ENCODE measurements at places on chromosomes 1 and 21. TPM values are rescaled to one million over a fixed set of nuclear protein-coding genes. Genes with fewer than 3 reads are reported as not detected.

DNA sequence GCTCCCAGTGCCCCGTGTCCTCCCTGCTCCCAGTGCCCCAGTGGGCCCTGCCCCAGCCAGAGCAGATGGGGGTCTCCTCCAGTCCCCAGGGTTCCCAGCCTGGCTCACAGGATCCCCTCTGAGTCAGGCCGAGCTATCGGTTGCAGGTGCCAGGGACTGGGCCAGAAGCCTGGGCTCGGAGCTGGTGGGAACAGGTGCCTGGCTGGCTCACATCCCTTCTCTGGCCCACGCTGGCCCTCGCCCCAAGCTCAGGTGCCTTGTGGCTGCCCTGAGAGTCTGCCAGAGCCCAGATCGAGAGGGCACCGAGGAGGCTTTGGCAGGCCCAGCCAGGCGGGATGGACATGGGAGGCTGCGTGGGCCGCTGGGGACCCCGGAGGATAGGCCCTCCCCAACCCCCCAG is 18.9 kb downstream of the PLCH2 start:
- H3K27me3 ChIP-seq, result no peaks in the 10 kb centered on the region
- DNase-seq, result no peak
- no peaks in the 10 kb centered on the region for H3K36me3 ChIP-seq
- no peak overlapping the region for H3K27ac ChIP-seq

GRCh38 chr1:204617256-204618147 is 68.0 kb downstream of the LRRN2 start:
- H3K4me3 ChIP-seq, result no peak overlapping the region
- H3K27ac ChIP-seq, result no peak overlapping the region
- no peaks in the 10 kb centered on the region for H3K4me1 ChIP-seq
- H3K36me3 ChIP-seq, result no peaks in the 10 kb centered on the region
- DNase-seq, result no peak

- peaks cover 5% of the 10 kb centered on the region for H3K36me3 ChIP-seq
- H3K27ac ChIP-seq, result no peak overlapping the region
- H3K27me3 ChIP-seq, result no peaks in the 10 kb centered on the region
- peaks cover 35% of the 10 kb centered on the region for H3K4me1 ChIP-seq
- no peak for DNase-seq
- H3K4me3 ChIP-seq, result no peak overlapping the region
Measured at GRCh38 chr1:158147401-158147800, 33.3 kb upstream of the CD1D start.

DNA sequence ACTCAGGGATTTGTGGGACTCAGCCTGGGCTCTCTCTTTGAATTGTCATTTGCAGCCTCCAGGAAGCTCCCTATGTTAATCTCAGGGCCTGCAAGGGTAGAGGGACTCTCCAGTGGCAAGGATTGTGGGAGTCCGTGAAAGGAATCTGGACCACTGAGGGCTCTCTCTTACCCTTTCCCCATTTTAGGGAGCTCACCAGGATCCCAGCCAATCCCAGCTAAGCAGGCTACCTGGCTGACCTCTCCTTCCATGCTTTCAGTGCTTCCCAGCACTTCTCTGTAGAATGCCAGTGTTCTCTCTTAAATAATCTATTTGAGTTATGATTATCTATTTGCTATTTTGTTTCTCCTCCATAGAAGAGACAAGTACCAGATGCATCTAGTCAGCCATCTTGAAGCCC is 9.6 kb upstream of the KCTD3 start:
- H3K4me3 ChIP-seq, result no peak overlapping the region
- peaks cover 6% of the 10 kb centered on the region for H3K4me1 ChIP-seq
- H3K27ac ChIP-seq, result no peak overlapping the region
- H3K27me3 ChIP-seq, result peaks cover 10% of the 10 kb centered on the region
- DNase-seq, result no peak

DNA sequence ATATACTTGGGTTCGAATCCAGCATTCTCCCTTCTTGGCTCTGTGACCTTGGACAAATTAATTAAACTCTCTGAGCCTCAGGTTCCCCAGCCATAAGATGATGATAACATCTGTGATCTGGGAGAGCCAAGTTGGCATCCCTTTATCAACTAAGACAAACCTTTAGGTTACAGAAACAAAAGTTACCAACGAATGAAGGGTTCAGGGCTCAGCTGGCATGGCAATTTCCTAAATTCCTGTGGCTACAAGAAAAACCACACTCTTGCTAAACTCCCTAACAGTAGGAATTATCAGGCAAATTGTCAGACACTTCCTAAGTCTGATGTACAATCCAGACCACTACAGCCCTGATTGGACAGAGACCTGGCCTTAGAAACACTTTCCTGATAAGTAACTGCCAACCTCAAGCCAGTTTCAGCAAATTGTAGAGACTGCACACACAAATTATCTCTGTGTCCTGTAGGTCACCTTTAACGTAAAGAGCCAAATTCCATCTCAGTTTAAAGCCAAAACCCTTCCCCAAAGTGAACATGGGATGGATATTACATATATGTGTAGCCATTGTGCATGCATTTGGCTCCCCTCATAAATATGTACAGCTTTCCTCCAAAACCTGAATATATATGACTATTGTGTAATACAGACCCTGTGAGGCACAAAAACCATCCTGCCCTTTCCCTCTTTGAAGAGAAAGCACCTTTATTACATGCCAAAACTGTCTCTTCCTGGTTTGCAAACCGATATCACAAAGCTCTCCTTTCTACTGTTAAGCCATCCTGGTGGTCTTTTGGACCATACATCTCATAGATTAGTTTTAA is 39.5 kb upstream of the EDARADD start:
- peaks cover 5% of the 10 kb centered on the region for H3K36me3 ChIP-seq
- H3K4me1 ChIP-seq, result no peaks in the 10 kb centered on the region
- no peak overlapping the region for H3K27ac ChIP-seq
- peaks cover 9% of the 10 kb centered on the region for H3K27me3 ChIP-seq

NTMT2 gene
- not detected for polyA plus RNA-seq

DNA sequence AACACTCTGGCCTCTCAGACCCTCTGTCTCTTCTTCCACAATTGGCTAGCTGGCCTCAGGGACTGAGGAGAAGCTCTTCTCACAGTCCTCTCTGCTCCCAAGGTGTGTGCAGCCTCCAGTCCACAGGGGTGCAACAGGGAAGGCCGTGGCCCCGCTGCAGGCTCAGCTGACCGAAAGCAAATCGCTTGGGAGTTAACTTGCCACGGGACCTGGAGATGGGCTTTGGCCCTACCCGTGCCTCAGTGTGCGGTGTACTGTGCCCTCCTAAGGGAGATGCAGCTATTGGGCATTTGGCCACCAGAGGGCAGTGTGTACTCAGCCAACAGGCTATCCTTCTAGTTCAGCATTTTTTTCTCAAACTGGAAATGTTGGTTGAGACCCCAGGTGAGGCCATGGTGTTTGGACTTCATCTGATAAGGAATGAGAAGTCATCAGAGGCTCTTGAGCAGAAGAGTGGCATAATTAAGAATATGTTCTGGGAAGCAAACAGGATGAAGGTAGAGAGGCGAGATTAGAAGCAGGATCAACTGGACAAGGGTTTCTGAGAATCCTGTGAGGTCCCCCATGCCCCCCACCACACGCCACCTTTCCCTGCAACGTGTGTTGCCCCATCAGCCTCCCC is 42.5 kb upstream of the TMEM125 start:
- no peaks in the 10 kb centered on the region for H3K27me3 ChIP-seq
- no peak overlapping the region for H3K27ac ChIP-seq
- H3K36me3 ChIP-seq, result peaks cover 5% of the 10 kb centered on the region
- peak; percentile 74 for DNase-seq
- H3K4me1 ChIP-seq, result peaks cover 24% of the 10 kb centered on the region

DNA sequence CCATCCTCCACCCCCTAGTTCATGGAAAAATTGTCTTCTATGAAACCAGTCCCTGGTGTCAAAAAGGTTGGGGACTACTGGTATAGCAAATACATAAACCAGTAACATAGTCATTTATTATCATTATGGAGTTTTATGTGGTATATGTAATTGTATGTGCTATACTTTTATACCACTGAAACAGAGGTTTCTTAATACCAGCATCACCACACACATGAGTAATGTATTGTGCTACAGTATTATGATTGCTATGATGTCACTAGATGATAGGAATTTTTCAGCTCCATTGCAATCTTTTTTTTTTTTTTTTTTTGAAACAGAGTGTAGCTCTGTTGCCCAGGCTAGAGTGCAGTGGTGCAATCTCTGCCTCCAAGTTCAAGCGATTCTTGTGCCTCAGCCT is 5.7 kb upstream of the PAXBP1 start:
- H3K4me1 ChIP-seq, result peaks cover 17% of the 10 kb centered on the region
- no peak for DNase-seq
- H3K36me3 ChIP-seq, result no peaks in the 10 kb centered on the region
- no peak overlapping the region for H3K4me3 ChIP-seq

LORICRIN gene
- not detected for polyA plus RNA-seq

DNA sequence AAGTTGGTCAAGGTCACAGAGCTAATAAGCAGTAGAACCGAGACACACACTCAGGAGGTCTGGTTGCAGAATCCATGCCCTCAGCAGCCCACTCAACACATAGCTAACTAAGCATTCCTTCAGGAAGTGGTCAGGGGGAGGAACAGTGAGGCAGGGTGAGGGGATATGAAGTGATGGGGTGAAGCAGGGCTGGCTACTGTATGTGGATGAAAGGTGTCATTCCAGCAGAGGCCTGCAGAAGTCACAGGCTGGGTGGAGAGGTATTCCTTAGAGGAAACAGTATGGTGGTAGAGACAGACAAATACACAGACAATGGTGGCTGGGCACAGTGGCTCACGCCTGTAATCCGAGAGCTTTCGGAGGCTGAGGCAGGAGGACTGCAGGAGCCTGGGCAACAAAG is 14.1 kb downstream of the TMCO4 start:
- DNase-seq, result no peak
- H3K27me3 ChIP-seq, result no peaks in the 10 kb centered on the region
- no peak overlapping the region for H3K27ac ChIP-seq
- H3K4me1 ChIP-seq, result peaks cover 4% of the 10 kb centered on the region
- H3K36me3 ChIP-seq, result peaks cover 20% of the 10 kb centered on the region
- H3K4me3 ChIP-seq, result no peak overlapping the region

DNA sequence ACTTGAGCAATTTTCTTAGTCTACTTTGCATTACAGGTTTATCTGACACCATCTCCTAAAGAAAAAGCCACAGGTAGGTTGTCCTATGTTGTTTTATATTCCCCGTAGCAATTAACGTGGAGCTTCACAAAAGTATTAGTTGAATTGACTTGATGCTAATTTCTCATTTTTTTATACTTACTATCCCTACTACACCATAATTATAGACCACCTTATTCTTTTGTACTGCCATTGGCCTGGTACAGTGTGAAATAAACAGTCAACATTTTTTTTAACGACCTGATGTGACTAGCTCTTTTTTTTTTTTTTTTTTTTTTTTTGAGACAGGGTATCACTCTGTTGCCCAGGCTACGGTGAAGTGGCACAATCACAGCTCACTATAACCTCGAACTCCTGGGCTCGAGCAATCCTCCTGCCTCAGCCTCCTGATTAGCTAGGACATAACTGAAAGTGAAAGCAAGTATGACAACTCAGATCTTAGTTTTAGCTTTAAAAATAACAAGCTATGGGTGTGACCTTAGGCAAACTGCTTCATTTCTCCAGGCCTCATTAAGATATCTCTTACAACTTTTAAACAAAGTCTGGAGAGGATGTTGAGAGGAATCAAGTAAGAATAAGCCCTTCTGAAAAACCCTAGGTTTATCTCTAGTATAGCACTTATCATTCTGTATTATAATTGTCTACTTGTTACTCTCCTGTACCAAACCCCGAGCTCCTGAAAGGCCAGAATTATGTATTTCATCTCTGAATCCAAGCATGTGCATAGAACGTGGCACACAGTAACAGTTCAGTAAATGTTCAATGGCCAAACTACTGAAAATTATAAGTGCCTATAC is 49.5 kb downstream of the LUZP1 start:
- H3K27ac ChIP-seq, result peak overlapping the region; percentile 81
- no peaks in the 10 kb centered on the region for H3K27me3 ChIP-seq
- peaks cover 27% of the 10 kb centered on the region for H3K4me1 ChIP-seq
- no peak for DNase-seq
- no peaks in the 10 kb centered on the region for H3K36me3 ChIP-seq

DNA sequence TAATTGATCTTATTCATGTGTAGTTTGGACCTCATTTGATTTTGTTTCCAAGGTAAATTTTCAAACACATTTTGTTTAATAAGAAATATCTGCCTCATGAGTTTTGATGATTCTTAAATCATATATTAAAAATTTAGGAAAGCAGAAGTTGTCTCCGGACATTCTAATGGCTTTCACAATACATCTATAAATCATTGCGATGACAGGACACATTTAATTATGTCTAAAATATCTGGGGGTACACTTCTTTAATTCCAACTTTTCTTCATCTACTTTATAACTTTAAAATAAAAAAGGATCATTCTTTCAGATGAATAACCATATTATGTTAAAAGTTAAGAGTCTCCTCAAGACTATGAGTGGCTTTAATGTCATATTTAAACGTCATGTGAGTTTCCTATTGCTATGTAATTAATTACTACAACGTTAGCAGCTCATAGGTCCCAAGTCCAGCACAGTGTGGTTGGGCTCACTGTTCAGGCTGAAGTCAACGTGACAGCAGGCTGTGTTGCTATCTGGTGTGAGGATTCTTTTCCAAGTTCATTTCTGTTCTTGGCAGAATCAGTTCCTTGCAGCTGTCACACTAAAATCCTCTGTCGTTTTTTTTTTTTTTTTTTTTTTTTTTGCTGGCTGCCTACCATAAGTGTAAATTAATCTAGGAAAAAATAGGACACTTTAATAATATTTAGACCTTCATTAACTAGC is 893.5 kb downstream of the LTN1 start:
- no peak for DNase-seq
- no peak overlapping the region for H3K4me3 ChIP-seq
- no peak overlapping the region for H3K27ac ChIP-seq
- H3K36me3 ChIP-seq, result no peaks in the 10 kb centered on the region

DNA sequence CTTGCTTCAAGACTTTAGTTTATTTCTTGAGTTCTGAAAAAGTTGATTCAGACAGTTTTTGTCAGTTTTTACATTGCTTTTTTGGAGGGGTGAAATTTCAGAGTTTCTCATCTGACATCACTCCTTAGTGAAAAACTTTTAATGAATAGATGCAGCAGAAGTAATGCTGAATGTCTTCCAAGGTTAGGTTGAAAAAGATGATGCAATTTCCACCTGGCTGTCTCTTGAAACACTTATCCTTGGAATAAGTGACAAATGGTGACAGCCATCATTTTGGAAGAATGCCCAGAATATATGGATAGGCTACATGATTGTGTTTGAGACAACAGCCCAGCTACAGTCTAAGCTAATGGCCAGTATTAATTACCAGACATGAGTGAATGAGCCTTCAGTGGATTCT is 140.8 kb downstream of the ZNF644 start:
- peaks cover 21% of the 10 kb centered on the region for H3K36me3 ChIP-seq
- peaks cover 18% of the 10 kb centered on the region for H3K27me3 ChIP-seq
- H3K4me3 ChIP-seq, result no peak overlapping the region
- H3K27ac ChIP-seq, result no peak overlapping the region
- no peaks in the 10 kb centered on the region for H3K4me1 ChIP-seq
- DNase-seq, result no peak

F13B gene
- polyA plus RNA-seq, result not detected

GRCh38 chr21:39339231-39339630 is 9.7 kb downstream of the HMGN1 start:
- no peak for DNase-seq
- H3K27ac ChIP-seq, result no peak overlapping the region
- no peak overlapping the region for H3K4me3 ChIP-seq
- H3K4me1 ChIP-seq, result peaks cover 2% of the 10 kb centered on the region

GRCh38 chr1:44939061-44939460 is 47.3 kb downstream of the EIF2B3 start:
- no peak overlapping the region for H3K4me3 ChIP-seq
- peaks cover 3% of the 10 kb centered on the region for H3K4me1 ChIP-seq
- H3K36me3 ChIP-seq, result peaks cover 8% of the 10 kb centered on the region
- no peak overlapping the region for H3K27ac ChIP-seq
- no peaks in the 10 kb centered on the region for H3K27me3 ChIP-seq

Data from naive B cell (primary cell).